Immature natural killer cell (primary cell): ENCODE measurements at places on chromosomes 5 and 9.

DNA sequence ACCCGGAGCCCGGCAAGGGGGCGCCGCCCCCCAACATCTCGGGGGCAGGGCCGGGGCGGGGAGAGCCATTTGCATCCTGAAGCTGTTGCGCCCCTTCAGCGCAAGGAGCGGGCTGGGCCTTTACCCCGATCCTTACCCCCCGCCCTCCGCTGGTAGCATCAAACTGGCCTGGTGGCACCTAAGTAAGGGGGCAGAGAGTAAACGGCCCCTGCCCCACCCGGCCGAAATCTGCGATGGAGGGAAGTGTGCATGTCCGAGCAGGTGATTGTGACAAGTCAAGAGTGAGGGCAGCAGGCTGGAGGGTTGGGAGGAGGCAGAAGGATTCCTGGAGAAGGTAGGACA is 101.2 kb downstream of the ESM1 start:
- no peak for DNase-seq

GRCh38 chr5:96873449-96873848 is 2.9 kb upstream of the ERAP2 start:
- DNase-seq = no peak

DNA sequence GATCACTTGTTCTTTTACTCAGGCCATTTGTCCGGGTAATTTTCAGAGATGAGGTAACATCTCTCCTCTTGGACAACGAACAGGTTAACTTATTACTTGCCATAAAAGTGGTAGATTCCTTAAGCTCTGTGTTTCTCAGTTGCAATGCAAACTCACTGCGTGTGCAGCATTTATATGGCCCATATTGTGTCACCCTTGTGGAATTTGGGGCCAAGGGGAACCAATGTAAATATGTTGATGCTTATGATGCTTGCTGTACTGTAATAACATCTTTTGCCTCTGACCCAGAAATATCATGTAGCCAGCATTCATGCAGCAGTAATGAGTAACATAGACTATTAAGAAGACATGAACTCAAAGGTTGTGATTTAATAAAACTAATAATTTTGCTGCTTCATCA is 175.8 kb downstream of the ADAMTS6 start:
- DNase-seq = no peak

GRCh38 chr5:150764530-150764929 is 5.7 kb upstream of the DCTN4 start:
- DNase-seq = no peak

DNA sequence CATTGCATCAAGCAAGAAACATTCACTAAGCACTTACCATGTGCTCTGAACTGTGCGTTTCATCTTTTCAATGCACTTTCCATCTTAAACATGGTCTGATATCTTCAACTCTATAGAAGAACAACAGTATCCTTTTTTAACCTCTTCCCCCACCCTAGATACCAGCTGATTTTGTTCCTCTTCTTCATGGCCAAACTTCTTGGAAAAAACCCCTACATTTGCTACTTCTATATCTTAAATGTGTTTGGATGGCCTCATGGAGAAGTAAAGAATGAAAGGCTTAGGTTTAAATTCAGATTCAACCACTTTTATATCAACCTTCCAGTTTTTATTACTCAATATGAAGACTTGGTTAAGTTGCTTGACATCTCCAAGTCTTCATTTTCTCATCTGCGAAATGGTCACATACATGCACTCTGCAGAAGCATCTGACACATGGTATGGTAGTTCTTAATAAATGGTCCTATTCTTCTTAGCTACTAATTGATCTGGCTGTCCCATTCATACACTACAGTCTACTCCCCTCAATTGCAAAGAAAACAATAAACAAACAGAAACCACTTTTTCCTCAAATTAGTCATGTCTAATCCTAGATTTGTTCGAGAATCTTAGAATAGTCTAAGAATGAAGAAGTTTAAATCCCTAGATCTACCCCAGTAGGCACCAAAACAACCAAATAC is 59.4 kb downstream of the FYB1 start:
- no peak for DNase-seq

DNA sequence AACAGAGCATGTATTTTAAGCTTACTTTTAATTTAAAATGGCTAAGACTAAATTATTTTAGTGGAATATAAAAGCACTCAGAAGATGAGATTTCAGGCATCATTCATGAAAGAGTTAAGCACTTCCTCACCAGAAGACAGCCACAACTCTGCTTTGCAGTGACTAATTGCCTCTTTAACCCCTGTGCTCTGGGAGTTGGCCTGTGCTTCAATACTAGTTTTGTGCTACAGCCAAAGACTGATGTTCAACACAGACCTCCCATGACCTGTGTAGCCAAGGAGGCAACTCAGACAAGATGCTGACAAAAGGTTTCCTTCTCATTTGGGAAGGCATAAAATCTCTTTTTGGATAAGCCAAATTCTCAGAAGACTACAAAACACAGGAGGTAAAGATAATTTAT is 353.5 kb downstream of the FBXL17 start:
- no peak for DNase-seq

DNA sequence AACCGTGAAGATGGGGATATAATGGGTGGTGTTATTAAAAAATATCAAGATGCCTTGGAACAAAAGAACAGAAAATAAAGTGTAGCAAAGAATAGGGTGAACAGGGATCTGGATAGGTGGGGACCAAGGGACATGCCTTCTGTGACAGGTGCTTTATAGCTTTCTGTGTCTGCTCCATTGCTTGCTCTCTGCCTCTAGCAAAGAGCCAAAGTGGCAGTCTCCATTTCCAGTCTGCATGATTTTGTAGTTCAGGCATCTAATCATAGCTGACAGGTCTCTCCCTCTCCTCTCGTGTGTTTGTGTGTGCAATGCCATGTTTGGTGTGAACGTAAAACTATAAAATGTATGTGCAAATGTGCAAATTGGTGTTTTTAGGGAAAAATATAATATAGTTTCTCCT is 35.0 kb downstream of the LRRTM2 start:
- DNase-seq = no peak

DNA sequence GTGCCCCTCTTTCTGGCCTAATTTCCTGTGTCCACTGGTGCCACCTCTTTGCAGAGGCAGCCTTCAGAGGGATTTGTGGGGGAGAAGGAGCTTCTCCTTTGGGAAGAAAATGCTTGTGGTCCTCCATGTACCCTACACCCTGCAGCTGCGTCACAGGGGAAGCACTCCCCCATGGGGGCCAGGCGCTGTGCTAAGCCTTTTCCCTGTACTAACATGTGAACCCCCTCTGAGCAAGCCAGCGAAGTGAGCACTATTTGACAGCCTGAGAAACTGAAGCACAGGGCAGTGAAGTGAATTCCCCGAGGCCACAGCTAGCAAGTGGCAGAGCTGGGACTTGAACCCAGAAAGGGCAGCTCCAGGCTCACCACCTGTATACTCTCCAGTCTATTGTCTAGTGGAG is 32.3 kb downstream of the ERGIC1 start:
- DNase-seq = no peak

DNA sequence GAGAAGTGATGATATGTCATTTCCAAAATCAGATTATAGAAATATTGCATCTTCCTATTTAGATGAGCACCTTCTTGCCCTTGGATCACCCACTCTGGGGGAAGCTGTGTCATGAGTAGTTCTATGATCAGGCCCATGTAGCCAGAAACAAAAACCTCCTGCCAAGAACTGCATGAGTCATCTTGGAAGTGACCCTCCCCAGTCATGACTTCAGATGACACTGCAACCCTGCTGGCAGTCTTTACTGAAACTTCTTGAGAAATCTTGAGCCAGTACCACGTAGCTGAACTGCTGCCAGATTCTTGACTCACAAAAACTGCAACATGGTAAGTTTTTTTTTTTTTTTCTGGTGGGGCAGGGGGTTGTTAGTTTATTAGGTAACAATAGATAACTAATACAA is 439.6 kb upstream of the PTGER4 start:
- DNase-seq = no peak
